ENCODE measurements at places on chromosomes 4 and X. TPM values are rescaled to one million over a fixed set of nuclear protein-coding genes. Genes with fewer than 3 reads are reported as not detected.

Gene DSPP
- not detected for total RNA-seq

Gene DCAF12L2
- total RNA-seq: not detected

Gene HAUS7
- 11.2 TPM for total RNA-seq

Gene GAGE12E
- not detected for total RNA-seq

- no peak for DNase-seq
Measured at GRCh38 chr4:130338851-130339250, 1242.9 kb downstream of the C4orf33 start.

- DNase-seq: peak; percentile 80
Measured at GRCh38 chr4:76306882-76307659, 538 bp downstream of the STBD1 start.

DNA sequence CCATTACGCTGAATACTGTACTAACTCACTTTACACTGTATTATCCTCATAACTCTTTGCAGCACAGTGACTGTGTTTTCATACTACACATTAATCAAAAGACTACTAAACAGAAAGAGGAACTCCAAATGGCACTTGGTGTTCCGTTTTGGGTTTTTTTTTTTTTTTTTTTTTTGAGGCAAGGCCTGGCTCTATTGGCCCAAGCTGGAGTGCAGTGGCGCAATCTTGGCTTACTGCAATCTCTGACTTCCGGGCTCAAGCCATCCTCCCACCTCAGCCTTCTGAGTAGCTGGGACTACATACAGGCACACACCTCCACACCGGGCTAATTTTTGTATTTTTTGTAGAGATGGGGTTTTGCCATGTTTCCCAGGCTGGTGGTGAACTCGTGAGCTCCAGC, 10.7 kb downstream of the KLHL8 start:
- peak; percentile 71 for DNase-seq

GRCh38 chr4:102299354-102300107, 45.8 kb downstream of the SLC39A8 start:
- no peak for DNase-seq

DNA sequence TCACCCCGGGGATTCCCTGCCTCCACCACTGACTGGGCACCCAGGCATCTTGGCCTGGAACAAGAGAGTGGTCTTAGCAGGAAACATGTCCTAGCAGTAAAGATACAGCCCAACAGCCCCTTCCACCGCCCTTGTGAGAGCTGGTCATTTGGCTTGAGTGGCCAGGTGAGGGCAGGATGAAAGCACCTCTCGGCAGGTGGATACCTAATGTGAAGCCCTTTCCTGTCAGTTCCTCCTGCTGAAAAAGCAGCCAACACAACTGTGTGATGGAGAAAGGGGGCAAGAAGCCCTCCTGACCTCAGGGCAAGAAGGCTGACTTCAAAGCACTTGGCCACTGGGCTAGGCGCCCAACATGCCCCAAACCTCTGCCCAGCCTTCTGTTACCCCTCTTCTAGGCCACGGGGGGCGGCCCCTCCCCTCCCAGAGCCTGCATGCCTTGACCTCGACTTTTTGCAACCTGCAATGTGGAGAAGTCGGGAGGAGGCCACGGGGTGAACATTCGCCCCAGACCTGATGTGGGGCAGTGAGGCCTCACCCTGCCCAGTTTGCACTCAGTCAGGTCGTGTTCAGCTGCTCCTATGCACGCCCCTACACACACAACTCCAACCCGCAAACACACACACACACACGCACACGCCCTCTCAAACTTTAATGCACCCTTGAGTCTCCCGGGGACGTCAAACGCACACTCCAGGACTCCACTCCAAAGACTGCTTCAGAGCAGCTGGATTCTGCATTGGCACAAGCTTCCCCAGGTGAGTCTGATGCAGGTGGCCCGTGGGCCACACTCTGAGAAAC, 1.1 kb downstream of the LGI2 start:
- DNase-seq: no peak

DNA sequence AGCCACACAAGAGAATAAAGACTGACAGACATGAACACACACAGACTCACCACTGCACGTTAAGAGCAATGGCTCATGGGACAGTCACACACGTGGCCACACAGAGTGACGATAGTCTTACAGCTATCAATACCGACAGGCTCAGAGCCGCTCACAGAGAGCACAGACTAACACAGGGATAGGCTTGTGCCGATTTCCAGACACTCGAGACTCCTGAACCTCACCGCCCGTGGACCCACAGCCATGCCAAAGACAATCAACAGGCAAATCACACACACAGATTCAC, 716 bp upstream of the SLC38A5 start:
- no peak for DNase-seq

DNA sequence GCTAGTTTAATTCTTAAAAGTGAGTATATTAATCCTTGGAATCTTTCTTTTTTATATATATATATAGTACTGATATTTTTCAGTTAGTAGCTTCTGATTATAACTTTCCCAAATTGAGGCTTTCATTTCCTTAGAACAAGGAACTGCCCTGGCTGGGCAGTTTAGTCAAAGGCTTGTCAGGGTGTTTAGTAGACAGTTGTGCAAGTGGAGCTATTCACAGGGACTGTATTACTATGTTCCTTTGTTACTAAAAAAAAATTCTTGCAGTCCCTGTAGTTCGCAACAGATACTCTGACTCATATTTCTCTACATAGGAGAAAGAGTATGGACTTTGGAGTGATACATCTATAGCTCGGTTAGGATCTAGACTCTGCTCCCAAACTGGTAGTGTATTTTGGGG, 20.8 kb downstream of the USO1 start:
- no peak for DNase-seq

DNA sequence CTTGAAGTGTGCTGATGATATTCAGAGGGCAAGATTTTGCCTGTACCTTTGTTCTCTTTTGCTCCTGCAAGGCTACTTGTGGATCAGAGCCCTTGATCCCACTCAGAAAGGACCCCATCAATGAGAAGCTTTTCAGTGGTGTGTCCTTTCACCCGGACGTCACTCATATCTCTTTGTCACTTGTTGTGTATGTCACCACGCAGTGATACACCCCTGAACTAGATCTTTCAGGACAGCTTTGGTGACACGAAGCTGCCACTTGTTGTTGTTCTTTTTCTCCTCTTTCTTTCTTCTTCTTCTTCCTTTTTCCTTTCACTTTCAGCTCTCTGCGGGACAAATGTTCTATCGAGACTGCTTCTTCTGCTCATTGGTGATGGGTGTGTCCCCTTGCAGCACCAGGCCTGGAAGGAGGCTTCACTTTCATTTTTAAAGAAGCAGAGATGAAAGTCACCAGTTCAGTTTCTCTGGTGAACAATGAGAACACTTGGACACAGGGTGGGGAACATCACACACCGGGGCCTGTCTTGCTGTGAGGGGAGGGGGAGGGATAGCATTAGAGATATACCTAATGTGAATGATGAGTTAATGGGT, 83.6 kb downstream of the NBDY start:
- DNase-seq: no peak

GRCh38 chrX:153767674-153768055, 3.6 kb downstream of the PLXNB3 start:
- no peak for DNase-seq

- DNase-seq: no peak
Measured at GRCh38 chr4:31124008-31124585, 403.9 kb downstream of the PCDH7 start.

- DNase-seq: no peak
Measured at GRCh38 chrX:49995107-49995731, 72.8 kb downstream of the CLCN5 start.

DNA sequence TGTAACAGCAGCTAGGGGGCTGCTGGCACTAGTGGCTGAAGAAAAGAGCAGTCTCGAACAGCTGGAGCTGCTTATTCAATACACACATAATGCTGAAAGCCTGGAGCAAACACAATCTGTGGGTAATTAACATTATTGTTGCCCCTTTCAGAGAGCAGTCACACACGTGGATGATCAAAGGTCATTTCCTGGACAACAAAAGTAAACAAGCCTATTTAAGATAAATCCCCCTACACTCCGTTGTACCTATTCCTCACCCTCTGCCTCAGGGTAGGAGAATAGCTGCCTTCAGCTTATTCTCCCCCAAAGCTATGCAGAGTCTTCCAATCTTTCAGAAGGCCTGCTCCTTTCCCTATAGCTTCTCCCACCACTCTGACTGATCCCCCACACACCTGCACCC, 803.9 kb downstream of the C4orf33 start:
- no peak for DNase-seq
